ENCODE measurements at places on chromosomes 4 and X. TPM values are rescaled to one million over a fixed set of nuclear protein-coding genes. Genes with fewer than 3 reads are reported as not detected.

- no peak for DNase-seq
These were observed 2535.1 kb downstream of the ARAP2 start for GRCh38 chr4:33709247-33709646.

GRCh38 chr4:57139783-57140182 lies 29.6 kb upstream of the IGFBP7 start:
- no peak for DNase-seq

- peak; percentile 1 for DNase-seq
These were observed 7.0 kb upstream of the ATP6AP2 start for GRCh38 chrX:40573763-40574162.

DNA sequence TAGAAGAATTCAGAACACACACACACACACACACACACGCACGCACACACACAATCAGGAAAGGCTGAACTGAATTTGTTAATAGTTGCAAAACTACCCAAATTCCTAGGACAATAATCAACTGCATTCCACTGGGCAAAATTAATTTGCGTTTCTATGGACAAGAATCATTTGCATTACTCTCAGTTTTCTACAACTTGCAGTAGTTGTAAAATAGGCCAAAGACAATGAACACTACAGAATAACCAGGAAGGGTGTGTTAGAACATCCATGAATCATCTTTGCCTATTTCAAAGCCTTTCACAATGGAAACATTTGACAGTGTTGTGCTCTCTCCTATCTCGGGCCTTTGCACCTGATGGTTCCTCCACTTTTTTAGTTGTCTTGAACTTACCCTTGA lies 77.1 kb upstream of the IGFBP7 start:
- no peak for DNase-seq

DNA sequence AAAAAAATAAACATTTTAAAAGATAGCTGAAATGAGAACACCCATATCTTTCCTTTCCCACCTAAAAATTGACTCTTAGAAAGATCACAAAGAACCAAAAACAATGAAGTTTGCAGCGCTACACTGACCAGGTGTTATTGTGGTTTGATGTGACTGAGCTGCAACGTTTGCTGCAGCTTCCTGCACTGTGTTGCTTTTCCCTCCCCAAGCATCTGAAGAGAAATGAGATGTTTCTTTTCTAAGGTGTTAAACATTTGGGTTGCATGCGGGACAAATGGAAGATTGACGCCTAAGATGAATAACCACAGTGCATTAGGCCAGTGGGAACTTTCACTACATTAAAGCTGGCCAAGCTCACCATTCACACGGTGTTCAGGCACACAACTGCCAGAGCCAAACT lies 8.9 kb downstream of the LEF1 start:
- no peak for DNase-seq

DNA sequence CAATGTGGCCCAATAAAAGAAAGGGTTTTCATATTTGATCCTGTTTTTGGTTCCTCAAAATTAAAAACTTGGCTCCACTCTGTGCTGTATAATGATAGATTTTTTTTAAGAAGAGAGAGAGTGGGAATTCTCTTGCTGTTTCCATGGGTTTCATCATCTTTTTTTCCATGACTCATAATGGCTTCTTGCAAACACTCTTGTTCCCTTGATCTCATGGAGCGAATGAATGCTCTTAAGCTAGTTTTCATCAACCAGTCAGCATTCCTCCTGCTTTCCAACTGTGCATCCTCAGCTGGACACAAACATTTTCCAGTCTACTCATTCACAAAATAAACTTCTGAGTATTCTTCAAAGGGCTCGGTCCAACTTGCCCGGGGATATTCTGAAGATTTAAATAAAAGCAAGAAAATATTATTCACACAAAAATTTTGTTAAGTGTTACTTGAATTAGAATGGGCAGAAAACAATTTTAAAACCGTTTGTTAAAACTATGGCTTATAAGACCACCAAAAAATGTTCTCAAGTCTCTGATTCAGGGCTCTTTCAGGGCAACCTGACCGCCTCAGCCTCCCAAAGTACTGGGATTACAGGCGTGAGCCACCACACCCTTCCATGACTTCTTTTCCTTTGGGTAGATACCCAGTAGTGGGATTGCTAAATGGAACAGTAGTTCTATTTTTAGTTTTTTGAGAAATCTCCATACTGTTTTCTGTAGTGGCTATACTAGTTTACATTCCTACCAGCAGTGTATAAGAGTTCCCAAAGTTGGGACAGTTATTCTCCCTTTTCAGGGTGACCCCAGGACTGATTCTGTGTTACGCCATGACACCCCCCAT lies 64.7 kb downstream of the TMEM156 start:
- DNase-seq = no peak

DNA sequence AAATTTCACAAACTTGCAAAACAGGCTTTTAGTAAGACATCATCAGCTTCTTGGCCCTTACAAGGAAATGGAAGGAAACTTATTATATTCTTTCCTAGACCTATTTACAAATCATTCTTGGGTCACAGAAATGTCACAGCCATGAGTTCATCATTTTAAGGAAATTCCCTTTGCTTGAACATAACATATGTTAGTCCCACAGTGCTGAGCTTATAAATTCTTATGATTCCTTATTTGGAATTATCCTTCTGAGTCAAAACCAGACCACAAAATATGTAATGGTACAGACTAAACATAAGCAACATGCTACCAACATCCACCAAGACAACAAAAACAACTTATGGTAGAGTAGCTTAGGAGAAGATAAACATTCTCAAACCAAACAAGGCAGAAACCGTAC lies 236.9 kb upstream of the CTSO start:
- no peak for DNase-seq

- DNase-seq = no peak
These were observed 57.0 kb upstream of the GBA3 start for GRCh38 chr4:22635692-22636091.

CT45A1 gene
- not detected for total RNA-seq

PRR32 gene
- not detected for total RNA-seq

TLL1 gene
- 1.1 TPM for total RNA-seq

FNIP2 gene
- 13.0 TPM for total RNA-seq

GPR82 gene
- not detected for total RNA-seq

EDA2R gene
- 5.0 TPM for total RNA-seq

All from H1 (cell line).